ENCODE measurements at places on chromosomes 5 and 9.
A peak's percentile ranks its signal among the peaks of the same experiment; 100 is the strongest.

- DNase-seq: no peak
These were observed 173.4 kb upstream of the PANK3 start for GRCh38 chr5:168752416-168753190.

GRCh38 chr5:170554521-170555267 is 50.9 kb downstream of the KCNIP1 start:
- no peak for DNase-seq

DNA sequence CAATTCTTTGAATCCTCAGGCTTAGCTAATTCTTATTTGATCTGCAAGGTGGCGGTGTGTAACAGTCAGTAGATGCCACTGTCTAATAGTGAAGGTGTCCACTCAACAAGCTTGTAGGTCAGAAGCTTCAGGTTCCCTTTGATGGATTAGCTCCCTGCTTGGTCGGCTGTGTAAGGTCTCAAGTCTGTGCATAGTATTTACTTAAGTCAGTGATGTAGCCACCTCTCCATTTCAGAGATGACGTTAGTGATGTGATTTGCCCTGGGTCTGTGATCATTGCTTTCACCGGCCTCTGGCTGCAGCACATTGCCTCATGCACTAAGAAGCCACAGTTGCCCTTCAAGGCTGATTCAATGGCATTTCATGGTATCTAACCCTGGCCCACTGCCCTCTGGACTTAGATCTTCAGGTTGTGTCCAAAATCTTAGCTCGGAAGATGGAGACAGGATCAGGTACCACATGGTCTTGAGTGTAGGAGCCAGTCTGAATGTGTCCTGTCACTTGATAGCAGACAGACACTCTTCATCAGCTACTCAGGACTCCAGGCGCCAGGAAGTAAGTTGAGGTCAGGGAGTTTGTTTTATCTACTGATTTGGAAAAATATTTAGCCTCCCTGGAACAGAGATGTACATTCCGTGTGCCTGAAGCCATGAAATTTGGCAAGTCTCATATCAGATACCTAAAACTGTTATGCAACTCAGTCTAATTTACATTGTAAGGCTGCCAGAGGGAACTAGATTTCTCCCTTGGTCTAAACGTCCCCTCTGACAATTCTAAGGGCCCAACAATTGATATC is 42.9 kb downstream of the SUB1 start:
- DNase-seq: no peak

- peak; percentile 62 for DNase-seq
These were observed 6.5 kb downstream of the ADAMTS16 start for GRCh38 chr5:5146530-5147160.

- DNase-seq: no peak
These were observed 85.9 kb upstream of the FAM120A start for GRCh38 chr9:93365427-93366118.

DNA sequence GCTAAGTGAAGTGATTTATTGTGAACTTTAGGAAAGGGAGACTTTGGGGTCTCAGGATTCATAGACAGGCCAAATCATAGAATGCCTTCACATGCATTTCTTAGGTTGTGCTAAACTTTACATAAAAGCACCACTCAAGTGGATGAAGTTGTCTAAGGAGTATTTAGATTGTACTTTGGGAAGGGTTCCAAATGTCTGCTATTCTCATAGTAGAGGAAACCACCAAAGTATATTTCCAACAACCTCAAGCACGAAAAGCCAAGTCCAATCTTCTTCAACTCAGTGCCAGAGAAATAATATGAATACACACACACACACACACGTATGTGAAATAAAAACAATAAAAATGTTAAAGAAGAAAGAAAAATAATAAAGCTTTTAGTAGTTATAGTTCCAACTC is 41.8 kb downstream of the ENC1 start:
- no peak for DNase-seq

- DNase-seq: no peak
These were observed 210.7 kb upstream of the DMRT1 start for GRCh38 chr9:630817-631216.

DNA sequence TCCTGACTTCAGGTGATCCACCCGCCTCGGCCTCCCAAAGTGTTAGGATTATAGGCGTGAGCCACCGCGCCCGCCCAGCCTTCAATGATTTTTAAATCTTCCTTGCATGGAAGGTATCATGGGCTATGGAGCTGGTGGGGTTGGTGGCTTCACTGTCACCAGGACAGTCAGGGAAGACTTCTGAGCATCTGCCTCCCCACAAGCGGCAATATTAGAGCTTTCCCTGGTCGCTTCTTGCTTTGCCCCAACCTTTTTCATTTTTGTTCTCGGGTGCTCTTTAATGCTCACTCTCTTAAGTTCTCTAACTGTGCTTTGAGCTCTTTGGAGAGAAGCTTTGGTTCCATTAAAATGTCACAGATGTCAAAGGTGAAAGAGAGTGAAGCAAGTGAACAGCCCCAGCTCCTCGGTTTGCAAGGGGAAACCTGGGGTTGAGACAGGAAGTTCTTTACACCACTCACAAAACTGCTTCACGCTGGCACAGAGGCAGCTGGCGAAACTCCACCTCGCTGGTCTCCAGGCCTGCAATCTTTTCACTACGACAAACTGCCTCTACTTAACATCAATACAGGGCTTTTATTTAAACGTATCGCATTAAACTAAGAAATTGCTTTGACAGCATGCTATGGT is 142.5 kb upstream of the RETREG1 start:
- DNase-seq: no peak

DNA sequence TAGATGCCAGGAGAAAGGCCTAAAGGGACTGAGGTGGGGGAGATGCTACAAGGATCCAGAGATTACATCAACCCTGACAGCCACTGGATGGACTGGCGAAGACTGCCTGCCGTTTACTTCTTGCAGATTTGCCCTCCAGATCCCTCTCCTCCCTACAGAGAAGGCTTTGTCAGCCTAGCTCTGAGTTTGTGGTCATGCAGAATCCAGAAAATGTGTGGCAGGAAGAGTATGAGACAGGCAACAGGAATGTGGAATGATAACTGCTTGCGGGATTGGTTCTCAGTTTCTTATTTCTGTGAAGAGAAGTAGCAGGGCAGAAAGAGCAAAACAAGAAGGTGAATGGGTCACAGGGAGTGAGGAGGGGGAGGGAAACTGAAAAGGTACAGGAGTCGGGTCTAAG is 129.6 kb downstream of the TLE1 start:
- DNase-seq: peak; percentile 94

- no peak for DNase-seq
These were observed 304.0 kb downstream of the PJA2 start for GRCh38 chr5:109105631-109106267.

DNA sequence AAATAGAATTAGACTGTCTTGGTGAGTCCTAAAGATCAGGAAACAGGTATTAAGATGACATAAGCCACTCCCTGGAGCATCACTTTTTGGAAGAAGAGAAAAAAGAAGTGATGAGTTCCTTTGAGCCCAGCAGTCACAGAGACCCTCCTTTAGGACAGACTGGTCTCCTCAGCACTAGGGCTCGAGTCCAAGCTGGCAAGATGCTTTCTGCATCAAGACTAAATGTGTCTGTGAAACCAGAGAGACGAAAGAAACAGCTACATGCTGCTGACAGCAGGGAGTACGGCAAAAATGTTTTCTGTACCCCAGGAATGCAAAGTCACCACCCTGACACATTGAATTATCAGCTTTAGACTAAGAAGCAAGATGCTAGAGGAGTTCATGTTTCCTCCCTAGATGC is 184.5 kb downstream of the CRB2 start:
- DNase-seq: no peak

DNA sequence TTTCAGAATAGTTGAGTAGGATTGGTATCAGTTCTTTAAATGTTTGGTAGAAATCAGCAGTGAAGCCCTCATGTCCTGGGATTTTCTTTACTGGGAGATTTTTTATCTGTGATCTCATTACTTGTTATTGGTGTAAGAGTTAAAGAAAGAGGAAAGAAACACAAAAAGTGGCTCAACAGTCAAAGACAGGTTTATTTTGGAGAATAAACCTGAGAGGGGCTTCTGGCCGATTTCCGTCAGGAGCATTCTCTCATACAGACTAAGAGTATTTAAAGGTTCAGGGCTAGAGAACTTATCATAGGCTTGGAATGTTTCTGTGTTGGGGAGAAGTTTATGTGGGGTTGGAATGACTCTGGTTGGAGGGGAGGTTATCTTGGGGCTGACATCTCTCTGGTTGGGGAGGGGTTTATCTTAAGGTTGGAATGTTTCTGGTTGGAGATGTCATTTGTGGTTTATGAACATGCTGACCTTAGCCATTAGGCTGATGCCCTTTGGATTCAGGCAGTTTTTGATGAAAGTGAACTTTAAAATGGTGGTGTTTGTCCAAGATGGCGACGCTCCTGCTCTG is 62.5 kb downstream of the CFAP95 start:
- no peak for DNase-seq

DNA sequence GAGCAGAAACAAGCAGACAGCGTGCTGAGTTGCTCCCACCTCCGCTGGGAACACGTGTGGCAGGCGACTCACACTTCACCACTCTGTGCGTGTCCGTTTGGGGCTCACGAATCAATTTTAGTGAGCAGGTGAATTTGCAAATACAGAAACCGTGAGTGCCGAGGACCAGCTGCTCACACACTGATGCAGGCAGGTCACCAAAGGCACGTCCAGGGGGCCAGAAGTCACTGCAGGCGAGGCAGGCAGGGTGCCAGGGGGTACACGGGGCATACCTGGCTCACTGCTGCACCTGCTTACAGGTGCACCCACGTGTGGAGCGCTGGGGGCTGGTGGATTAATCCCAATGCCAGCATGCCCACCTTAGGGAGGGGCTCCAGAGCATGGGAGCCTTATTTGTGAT is 68.8 kb downstream of the ZNF354C start:
- DNase-seq: no peak

- DNase-seq: no peak
These were observed 224.7 kb downstream of the NFIB start for GRCh38 chr9:14089051-14089803.

- no peak for DNase-seq
These were observed 209.0 kb downstream of the CSNK1G3 start for GRCh38 chr5:123720955-123721354.
